ENCODE measurements at places on chromosomes 2 and 18.

DNA sequence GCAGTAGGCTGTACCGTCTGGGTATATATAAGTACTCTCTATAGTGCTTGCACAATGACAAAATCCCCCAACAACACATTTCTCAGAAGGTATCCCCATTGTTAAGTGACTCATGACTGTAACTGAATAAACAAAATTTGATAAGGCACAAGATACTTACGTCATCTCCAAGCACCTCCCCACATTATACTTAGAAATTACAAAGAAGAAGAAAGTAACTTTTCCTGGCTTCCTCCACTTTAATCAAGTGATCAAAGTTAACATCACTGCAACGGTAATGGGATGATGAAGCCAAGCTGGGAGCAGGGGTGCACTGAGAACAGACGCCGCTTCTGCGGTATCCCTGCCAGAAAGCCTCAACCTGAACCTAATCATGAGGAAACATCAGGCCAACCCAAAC is 9.7 kb downstream of the TNS1 start:
- DNase-seq, result no peak

GRCh38 chr2:71591044-71591443 is 137.7 kb downstream of the DYSF start:
- no peak for DNase-seq

DNA sequence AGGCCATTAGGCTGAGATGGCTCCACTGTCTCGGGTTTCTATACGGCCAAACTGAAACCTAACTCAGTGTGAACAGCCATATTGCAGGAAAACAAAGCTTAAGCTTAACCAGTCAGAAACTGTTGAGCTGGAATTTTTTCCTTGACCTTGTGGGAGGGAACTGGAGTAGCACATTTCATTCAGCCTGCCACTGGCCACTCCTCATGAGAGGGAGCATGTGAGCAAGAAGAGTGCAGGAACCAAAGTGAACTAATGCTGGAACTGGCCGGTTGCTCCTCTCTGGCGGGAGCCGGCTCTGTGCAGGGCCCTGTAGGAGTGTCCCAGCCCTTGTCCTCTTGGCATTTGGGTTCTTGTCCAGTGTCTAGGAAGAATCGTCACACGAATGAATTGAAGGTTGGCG is 5.9 kb upstream of the POLE4 start:
- no peak for DNase-seq

- no peak for DNase-seq
Observed at GRCh38 chr2:240219208-240219890, 78.9 kb upstream of the OTOS start.

- DNase-seq, result no peak
Observed at GRCh38 chr2:66127656-66128055, 307.3 kb upstream of the MEIS1 start.

GRCh38 chr2:55896633-55897032 is 26.9 kb downstream of the EFEMP1 start:
- DNase-seq, result no peak

- DNase-seq, result no peak
Observed at GRCh38 chr2:45009303-45009927, at the start of gene SIX2. Gene SIX2 (minus strand): TSS chr2:45009452. CDS start chr2:45009110, 342 bp downstream.

GRCh38 chr2:199452260-199452990 is 5.3 kb downstream of the SATB2 start:
- no peak for DNase-seq

- no peak for DNase-seq
Observed at GRCh38 chr2:40096360-40096759, 317.3 kb upstream of the THUMPD2 start.

DNA sequence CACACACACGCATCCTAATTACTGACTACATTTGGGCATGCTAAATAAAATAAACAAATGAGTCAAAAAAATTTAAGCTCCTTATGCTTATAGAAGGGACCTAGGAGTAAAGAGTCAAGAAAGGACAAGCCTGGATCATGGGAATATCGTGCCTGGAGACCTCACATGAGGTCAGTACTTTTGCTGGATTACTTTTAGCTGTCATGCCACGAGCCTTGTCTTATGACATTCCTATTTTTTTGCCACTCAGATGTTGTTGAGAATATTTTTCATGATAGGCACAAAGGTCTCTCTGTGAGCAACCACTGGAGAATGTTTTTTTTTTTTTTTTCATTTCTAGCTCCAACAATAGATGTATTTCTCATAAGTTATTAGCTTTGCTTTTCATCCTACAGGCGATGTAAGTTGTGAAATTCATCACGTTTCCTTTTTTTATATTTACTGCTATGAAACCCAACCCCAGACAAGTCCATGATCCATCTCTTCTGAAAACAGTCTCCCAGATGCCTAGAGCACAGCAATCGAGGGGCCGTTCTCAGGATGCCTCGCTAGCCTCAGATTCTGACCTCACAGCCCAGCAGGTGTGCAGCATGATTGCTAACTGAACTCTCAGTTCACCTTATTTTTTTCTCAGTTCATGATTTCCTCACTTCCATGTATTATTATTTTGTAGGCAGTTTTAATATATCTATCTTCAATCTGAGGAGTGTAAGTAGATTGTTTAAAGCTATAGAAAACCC is 464.5 kb downstream of the IRS1 start:
- DNase-seq, result no peak

GRCh38 chr2:122471753-122472152 is 716.3 kb downstream of the TSN start:
- no peak for DNase-seq

DNA sequence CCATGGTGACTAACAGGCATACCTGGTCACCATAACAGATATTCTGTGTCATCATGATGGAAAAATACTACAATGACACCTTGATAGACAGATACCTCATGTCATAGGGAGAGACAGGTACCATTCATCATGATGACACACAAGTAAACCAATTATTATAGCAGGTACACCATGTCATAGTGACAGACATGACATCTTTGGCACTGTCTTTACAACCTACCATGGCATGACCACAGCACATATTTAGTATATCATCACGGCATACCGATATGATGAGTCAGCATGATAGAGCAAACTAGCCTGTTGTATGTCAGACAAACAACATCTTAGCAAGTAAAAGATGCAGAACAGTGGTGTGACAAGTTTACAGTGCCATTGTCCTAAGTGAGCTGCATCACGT is 101.3 kb upstream of the KLHL29 start:
- DNase-seq, result no peak

DNA sequence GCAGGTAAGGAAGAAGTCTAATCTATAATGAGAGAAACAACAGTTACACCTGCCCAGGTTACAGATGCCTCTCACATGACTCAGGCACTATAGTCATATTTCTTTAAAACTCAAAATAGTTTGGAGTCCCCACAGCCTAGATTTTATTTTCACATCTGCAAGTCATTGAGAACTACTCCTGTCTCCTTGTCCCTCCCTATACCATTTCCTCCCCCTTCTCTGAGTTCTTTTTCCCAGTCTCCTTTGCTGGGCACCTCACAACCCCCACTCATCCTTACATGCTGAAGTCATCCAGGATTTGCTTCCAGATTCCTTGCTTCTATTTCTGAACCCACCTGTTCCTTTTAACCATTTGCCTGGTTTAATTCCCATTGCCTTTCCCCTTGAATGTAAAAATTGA is 73.1 kb upstream of the KCNE4 start:
- DNase-seq, result no peak

GRCh38 chr2:230542751-230543150 is 126.8 kb downstream of the SP100 start:
- no peak for DNase-seq

DNA sequence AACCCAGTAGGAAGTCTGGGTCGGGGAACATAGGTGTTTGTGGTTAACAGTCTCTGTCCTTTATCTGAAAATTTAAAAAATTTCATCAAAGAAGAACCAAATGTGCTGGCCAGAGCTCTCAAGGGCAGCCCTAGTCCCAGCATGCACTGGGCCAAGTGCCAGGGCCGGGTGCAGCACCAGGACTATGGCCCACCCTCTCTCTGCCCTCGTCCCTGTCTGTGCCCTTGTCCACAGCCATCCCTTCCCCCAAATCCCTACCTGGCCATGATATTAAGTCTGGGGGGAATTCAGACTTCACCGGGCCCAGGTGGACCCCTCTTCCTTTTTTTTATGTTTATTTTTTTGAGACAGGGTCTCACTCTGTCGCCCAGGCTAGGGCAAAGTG is 14.4 kb upstream of the ZFP36L2 start:
- no peak for DNase-seq

GRCh38 chr2:122596598-122596997 is 841.1 kb downstream of the TSN start:
- no peak for DNase-seq

DNA sequence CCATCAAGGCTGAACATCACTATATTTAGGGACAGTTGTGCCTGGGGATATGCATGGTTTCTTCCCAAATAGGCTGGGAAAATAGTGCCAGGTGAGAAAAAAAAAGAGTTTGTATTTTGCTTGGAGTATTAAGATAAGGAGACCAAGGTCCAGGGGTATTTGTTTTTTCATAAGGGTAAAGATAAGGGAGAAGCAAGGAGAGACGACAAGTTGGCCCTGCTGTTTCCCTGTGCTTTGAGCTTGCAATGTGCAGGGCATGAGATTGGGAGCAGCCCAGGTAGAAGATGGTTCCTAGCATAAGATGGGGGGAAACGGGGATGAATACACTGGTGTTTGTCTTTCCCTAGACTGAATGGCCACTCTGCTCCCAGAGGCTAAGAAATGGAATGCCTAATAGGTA is 8.8 kb upstream of the GPR39 start:
- DNase-seq, result no peak

DNA sequence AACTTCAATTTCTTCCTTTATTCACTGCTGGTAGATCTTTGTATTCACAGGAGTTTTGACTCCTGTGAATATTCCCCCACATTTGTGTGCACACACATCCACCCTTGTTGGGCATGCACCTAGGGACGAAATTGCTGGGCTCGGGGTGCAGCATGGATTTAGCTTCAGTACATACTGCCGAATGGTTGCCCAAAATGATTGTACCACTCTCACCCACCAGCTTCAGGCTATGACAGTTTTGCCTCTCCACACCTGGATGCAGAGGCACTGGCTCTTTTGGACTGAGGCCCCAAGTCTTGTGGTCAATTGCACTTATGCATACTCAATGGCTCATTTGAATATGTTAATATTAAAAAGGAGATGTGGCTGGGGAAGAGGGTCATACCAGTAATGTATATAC is 65.1 kb upstream of the ODC1 start:
- no peak for DNase-seq

- DNase-seq, result no peak
Observed at GRCh38 chr2:217652761-217653639, 349.8 kb downstream of the TNS1 start.

GRCh38 chr2:154556146-154556545 is 142.3 kb upstream of the KCNJ3 start:
- DNase-seq, result no peak

Data from activated CD8-positive, alpha-beta memory T cell treated with anti-CD3 and anti-CD28 coated beads for 4 hours (primary cell).